ENCODE measurements at places on chromosomes 4 and X. TPM values are rescaled to one million over a fixed set of nuclear protein-coding genes. Genes with fewer than 3 reads are reported as not detected.

TRIM75 gene
- polyA plus RNA-seq, result not detected

DCAF12L2 gene
- polyA plus RNA-seq, result 0.04 TPM

MAGEA9 gene
- polyA plus RNA-seq, result not detected

GDPD2 gene
- not detected for polyA plus RNA-seq

KLHL4 gene
- 1.9 TPM for polyA plus RNA-seq

TBL1X gene
- 11.0 TPM for polyA plus RNA-seq
